ENCODE measurements at places on chromosomes 1 and 21.

DNA sequence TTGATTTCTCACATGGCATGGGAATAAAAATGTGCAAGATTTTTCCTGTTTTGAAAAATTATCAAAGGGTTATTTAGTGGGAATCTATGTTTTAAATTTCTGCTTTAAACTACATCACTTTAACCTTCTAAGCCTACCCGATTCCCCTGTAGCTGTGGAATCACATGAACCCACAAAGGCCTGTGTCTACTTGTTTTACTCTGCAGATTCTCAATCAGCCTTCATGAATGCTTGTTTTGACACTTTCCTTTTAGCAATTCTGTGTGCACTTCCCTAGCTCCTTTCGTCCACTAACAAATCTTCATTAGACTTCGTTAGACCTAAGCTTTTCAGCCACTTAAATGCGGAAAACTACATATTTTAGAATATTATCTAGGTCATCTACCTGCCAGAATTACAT is 56.0 kb upstream of the C1orf21 start:
- no peak for DNase-seq

DNA sequence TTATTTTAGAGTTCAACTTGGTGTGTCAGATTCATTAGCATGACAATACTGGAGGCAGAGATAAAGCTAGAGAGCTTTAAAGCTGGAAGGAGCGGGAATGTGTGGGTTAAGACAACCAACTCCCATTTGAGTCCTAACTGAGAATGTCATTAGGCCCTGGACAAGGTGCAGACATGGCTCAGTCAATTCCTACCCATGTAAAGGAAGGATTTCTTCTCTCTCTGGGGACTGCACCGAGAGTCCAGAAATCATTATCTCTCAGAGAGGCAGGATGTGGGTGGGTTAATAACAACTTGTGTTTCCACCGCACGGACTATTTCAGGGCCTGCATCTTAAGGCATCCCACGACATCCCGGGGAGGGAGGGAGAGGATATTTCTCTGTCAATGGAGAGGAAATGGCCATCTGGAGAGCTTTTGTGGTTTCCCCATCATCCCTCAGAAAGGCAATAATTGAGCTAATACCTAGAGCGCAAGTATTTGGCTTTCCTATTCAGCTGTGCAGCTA is 46.7 kb upstream of the SARS1 start:
- DNase-seq: no peak

DNA sequence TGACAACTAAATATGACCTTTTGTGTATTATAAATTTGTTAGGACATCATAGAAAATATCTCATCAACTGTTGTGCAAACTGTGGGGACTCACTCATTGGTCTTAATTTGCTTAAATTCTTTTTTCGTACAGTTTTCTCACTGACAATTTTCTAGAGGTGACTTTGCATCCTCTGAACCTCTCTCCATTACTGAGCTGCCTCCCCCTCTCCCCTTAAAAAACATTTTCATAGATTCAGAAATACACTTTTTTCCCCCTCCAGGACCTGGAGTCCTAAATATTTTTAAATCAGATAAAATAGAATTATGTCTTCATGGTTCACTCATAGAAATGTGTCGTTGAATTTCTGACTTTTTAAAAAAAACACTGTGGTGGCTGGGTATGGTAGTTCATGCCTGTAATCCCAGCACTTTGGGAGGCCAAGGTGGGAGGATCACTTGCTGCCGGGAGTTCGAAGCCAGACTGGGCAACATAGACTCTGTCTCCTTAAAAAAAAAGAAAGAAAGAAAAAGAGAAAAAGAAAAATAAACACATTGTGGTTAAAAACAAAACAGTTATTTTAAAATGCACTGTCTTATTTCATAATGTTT is 1.5 kb downstream of the CNST start:
- no peak for DNase-seq

- DNase-seq: no peak
Measured at GRCh38 chr1:26459573-26460031, 12.6 kb upstream of the HMGN2 start.

DNA sequence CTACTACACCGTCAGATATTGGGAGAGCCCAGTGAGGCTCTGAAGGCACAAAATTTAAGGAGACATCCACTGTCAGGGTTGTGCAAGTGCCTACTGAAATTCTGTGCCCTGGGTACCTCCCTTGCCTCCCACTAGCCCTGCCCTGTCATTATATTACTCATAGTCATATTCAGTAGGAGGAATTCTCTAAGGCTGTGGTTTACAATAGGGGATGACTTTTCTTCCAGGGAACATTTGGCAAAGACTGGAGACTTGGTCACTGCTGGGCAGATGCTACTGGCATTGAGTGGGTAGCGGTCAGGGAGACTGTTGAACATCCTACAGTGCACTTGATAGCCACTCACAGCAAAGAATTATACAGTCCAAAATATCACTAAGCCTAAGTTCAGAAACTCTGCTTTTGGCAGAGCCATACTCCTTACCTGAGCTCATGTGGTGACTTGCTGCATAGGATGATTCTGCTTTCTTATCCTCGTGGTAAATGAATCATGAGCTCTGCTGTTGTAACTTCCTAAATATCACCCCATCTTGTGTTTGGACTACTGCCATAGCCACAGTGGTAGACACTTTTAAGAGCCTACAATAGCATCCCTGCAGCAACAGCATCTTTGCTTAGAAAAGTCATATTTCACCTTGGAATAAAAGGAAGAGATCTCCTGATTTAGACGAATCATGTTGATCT is 563.4 kb upstream of the PLXNA2 start:
- DNase-seq: no peak

DNA sequence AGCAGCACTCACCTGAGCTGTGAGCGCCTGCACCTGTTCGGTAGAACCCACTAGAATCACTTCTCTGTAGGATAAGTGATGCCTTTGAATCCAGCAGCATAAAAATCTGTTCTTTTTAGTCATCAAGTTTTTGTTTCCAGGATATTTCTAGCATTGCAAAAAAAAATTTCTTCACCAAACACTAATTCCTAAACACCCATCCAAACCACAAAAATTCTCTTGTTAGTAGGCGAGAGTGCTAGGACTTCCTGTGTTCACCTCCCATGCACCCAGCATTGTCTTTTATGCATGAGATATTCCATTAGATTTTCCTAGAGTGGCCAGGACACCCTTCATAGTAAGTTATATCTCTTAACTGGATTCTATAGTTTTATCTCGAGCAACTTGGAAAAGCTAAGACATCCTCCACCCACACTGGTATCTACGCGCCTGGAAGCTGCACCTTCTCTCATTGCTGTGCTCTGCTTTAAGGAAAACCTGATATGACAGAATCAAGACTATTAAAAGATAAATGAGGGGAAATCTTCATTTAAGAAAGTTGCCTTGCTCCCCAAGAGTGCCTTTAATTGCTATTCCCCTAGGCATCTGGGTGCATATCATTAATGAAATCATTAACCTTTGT is 12.3 kb downstream of the SERTAD4 start:
- DNase-seq: no peak

- DNase-seq: no peak
Measured at GRCh38 chr1:208061632-208062031, 150.7 kb upstream of the CD34 start.

GRCh38 chr1:232529747-232530146 is 100.2 kb downstream of the SIPA1L2 start:
- DNase-seq: no peak

- no peak for DNase-seq
Measured at GRCh38 chr1:21323091-21323490, 32.8 kb upstream of the ECE1 start.

GRCh38 chr1:171433451-171433850 is 51.9 kb upstream of the PRRC2C start:
- no peak for DNase-seq

DNA sequence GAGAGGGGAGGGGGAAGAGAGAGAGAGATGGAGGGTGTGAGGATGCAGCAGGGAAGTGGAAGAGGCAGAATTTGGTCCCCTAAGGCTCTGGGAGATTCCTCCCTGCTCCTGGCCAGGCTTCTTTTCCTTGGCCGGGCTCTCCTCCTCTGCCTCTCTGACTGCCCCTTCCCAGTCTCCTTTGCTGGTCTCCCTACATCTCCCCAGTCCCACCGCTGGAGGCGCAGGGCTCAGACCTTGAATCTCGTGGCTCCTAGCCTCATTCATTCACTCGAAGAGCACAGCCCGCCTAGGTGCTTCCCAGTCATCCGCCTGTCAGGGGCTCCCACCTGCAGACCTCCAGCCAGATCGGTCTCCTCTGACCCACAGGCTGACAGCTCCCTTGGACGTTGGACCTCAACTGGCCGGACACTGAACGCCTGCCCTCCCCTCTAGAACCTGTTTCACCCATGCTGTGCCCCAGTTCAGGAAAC is 76.5 kb downstream of the VWA5B1 start:
- DNase-seq: no peak

Measured in activated T-helper 1 cell treated with Interleukin-2 at 50 U/mL for 16 hours (primary cell).